CMK (cell line): ENCODE measurements at places on chromosomes 7 and 10.

DNA sequence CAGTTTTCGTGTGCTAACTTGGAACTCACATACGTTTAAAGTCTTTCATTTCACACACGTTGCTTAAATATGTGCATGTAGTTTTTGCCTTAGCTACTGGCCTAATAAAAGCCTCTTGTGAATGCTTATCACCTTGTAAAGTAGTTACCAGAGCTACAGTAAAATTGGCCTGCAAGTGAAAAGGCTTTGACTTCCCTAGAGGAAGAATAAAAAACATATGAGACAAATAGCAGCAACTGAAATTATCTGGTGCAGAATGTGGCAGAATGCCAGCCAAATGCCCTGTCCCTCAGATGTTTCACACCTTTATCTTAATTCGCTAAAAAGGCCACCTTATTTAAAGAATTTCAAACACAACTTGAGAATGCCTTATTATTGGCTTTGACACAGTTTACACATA, 28.1 kb upstream of the RPA3 start:
- DNase-seq = no peak

- DNase-seq = no peak
Measured at GRCh38 chr7:1237704-1238255, 5.1 kb downstream of the UNCX start.

GRCh38 chr7:99489235-99489634, 10.8 kb downstream of the ZNF394 start:
- DNase-seq = no peak

DNA sequence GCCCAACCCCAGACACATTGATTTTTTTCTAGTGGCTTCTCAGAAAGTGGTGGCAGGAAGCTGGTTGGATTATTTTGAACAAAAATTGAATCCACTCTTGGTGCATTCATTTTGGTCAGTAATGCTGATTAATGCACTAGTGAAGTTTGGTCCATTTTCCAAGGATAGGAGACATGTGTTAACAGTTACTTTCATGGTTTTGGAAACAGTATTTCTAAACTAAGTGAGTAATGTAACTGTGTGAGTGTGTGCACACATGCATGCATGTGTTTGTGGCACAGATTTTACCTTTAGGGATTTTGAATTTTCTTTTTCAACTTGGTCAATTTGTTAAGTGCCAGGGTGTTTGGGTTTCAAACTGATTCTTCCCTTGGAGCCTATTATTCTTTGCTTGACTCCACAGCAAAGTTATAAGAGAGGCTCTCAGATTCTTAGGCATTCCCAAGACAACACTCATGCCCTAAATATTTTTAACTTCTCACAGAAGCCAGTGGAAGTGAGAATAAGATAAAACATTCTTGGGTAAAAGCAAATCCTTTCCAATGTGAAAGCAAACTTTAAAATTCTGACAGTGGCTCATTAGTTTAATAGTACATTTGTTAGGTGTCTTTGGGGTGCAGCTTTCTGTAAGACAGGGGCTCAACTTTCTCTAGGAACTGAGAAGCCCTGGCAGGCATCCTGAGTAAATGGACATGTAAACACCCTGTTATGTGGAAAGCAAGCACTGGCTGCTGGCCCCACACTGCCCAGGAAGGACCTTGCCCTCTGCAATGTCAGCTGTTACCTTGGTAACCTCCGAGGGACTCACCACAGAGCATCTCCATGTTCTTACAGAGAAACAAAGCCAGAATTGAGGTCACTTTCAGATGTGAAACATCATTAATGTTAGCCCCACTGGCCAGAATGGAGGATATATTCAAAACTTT, 68.4 kb downstream of the ASAH2B start:
- DNase-seq = no peak

GRCh38 chr10:35998026-35998425, 355.9 kb upstream of the FZD8 start:
- no peak for DNase-seq
